Left ventricle myocardium inferior (tissue), 1 donor: ENCODE measurements at places on chromosomes 12 and 14. TPM values are rescaled to one million over a fixed set of nuclear protein-coding genes. Genes with fewer than 3 reads are reported as not detected.

DNA sequence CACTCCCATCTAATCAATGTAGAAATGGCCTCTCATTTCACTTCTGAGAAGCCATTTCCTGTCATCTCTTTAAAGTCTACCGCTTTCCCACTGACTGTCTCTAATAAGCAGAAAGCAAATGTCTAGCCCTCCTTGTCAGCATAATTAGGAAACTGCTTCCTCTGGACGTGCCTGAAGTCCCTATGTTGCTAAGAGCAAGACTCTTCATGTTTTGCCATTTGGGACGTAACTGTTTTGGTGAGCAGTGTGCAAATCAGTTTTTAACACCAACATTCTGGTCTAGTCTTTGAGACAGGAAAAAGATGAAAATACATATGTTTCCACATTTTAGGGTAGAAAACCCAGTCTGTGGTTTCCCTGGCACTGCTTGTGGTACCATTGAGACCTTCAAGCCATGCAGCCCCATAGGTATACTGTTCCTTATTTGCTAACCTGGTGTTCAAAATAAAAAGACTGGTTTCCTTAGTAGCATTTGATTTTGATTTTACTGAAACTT is 22.2 kb downstream of the IFNG start:
- no peak overlapping the region for H3K4me3 ChIP-seq
- no peak overlapping the region for H3K27ac ChIP-seq
- H3K36me3 ChIP-seq = no peaks in the 10 kb centered on the region

The PRKD1 gene
- 3.1 TPM for total RNA-seq

- H3K4me3 ChIP-seq = peak overlapping the region; percentile 19
- no peaks in the 10 kb centered on the region for H3K36me3 ChIP-seq
- peak overlapping the region; percentile 76 for H3K27ac ChIP-seq
- H3K27me3 ChIP-seq = no peaks in the 10 kb centered on the region
These were observed 3.5 kb upstream of the KLC1 start for GRCh38 chr14:103625356-103626095.

GRCh38 chr12:124537525-124538193 is 29.8 kb downstream of the NCOR2 start:
- H3K27me3 ChIP-seq = no peaks in the 10 kb centered on the region
- peaks cover 10% of the 10 kb centered on the region for H3K36me3 ChIP-seq
- peak overlapping the region; percentile 6 for H3K4me3 ChIP-seq
- peak overlapping the region; percentile 80 for H3K27ac ChIP-seq

DNA sequence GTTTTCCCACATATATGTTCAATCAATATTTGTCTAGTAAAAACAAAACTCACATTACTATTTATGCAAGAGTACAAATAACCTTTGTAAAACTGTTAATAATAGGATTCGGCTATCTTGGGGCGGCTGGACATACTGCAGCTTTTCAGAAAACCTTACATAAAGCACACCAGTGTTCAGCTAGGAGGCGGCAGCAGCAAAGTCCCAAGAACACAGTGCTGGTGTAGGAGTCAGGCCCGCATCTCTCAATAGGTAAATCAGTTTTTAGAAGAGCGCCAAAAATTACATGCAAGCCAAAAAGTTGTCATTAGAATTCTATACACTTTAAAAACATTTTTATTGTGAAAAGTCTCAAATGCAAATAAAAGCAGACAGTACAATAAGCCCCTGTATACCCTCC is 37.5 kb downstream of the CCDC88C start:
- H3K27me3 ChIP-seq = peaks cover 37% of the 10 kb centered on the region
- no peak for DNase-seq
- peaks cover 40% of the 10 kb centered on the region for H3K4me1 ChIP-seq
- H3K4me3 ChIP-seq = no peak overlapping the region

- H3K27me3 ChIP-seq = no peaks in the 10 kb centered on the region
- DNase-seq = no peak
- no peak overlapping the region for H3K27ac ChIP-seq
- H3K36me3 ChIP-seq = no peaks in the 10 kb centered on the region
- H3K4me1 ChIP-seq = peaks cover 76% of the 10 kb centered on the region
- no peak overlapping the region for H3K4me3 ChIP-seq
These were observed 21.6 kb downstream of the NCOR2 start for GRCh38 chr12:124545508-124546418.

GRCh38 chr14:64196814-64197411 is 97.3 kb downstream of the ESR2 start:
- peak; percentile 51 for DNase-seq
- peak overlapping the region; percentile 87 for H3K27ac ChIP-seq
- H3K36me3 ChIP-seq = peaks cover 4% of the 10 kb centered on the region

The NYNRIN gene
- 8.0 TPM for total RNA-seq

The LRRC10 gene
- 43.8 TPM for total RNA-seq

The KIF26A gene
- 6.5 TPM for total RNA-seq

DNA sequence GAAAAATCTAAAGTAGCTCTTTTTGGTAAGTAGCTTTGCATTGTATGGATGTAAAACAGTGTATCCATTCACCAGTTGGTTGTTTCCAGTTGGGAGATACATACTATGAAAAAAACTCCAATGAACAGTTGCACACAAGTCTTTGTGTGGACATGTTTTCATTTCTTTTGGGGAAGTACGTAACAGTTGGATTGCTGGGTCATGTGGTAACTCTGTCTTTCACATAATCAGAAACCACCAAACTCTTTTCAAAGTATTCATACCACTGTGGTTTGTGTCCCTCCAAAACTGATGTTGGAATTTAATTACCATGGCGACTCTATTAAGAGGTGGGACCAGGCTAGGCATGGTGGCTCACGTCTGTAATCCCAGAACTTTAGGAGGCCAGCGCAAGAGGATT is 58.9 kb upstream of the RESF1 start:
- no peak for DNase-seq
- H3K27me3 ChIP-seq = no peaks in the 10 kb centered on the region
- H3K36me3 ChIP-seq = no peaks in the 10 kb centered on the region
- peaks cover 25% of the 10 kb centered on the region for H3K4me1 ChIP-seq
- H3K27ac ChIP-seq = no peak overlapping the region
- no peak overlapping the region for H3K4me3 ChIP-seq

DNA sequence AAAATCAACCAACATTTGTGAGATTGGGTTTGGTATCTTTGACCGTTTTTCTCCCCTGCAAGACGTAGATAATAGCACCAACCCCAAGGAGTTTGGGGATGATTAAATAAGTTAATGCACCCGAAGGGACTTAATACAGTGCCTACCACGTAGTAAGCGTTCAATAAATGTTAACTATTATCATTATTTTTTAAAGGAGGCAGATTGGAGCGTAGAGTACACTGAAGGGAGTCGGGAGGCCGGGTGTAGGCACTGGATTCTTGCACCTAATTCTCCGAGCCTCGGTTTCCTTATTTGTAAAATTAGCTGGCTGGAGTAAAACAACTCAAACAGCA is 367 bp upstream of the FRS2 start:
- peak overlapping the region; percentile 93 for H3K27ac ChIP-seq
- no peak for DNase-seq
- no peaks in the 10 kb centered on the region for H3K36me3 ChIP-seq
- H3K4me1 ChIP-seq = peaks cover 50% of the 10 kb centered on the region

GRCh38 chr12:92002673-92003382 is 142.8 kb downstream of the BTG1 start:
- no peak for DNase-seq
- no peaks in the 10 kb centered on the region for H3K27me3 ChIP-seq
- H3K27ac ChIP-seq = peak overlapping the region; percentile 49
- H3K36me3 ChIP-seq = no peaks in the 10 kb centered on the region
- H3K4me1 ChIP-seq = peaks cover 28% of the 10 kb centered on the region

The PLEKHD1 gene
- 0.14 TPM for total RNA-seq

DNA sequence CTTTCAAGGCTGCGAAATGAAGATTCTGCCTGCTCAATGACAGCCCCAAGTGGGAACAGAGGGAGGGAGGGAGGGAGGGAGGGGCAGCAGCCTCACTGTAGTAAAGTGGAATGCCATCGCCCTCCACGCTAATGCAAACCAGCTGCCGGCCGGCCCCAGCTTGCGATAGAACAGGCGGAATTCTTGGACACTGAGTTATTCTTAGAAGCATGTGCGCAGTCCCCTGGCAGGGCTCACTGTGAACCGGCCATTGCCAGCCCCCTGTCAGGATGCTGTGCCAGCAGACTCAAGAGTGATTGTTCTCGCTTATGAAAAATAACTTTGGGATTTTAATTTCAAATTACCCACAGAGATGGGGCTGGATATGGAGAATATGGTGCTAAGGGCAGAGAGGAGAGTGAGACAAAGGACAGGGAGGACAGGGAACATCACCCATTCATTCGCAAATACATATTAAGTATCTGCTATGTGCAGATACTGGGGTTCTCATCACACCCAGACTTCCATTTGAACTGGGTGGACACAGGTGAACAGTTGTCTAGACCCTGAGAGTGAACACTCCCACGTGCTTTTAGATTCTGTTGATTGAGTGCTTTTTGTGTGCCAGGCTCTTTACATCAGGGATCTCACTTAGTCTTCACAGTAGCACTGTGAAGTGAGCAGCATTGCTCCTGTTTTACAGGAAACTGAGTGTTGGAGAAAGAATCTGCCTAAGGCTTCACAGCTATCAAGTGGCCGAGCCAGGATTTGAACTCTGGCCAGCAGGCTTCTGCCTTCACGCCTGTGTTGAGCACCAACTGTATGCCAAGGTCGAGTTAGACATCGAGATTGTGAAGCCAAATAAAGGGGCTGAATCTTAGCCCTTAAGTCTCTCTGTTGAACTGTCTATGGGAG is 192.9 kb downstream of the C12orf75 start:
- no peak overlapping the region for H3K4me3 ChIP-seq
- H3K36me3 ChIP-seq = no peaks in the 10 kb centered on the region
- peak; percentile 83 for DNase-seq
- peak overlapping the region; percentile 86 for H3K27ac ChIP-seq
- H3K4me1 ChIP-seq = peaks cover 25% of the 10 kb centered on the region

The NOVA1 gene
- 3.7 TPM for total RNA-seq

- peak overlapping the region; percentile 68 for H3K4me3 ChIP-seq
- peaks cover 20% of the 10 kb centered on the region for H3K4me1 ChIP-seq
- DNase-seq = peak; percentile 36
These were observed 28.6 kb downstream of the FIGNL2 start for GRCh38 chr12:51819736-51820525.

The SLC5A8 gene
- total RNA-seq = not detected

- no peak overlapping the region for H3K4me3 ChIP-seq
- H3K36me3 ChIP-seq = no peaks in the 10 kb centered on the region
- no peaks in the 10 kb centered on the region for H3K4me1 ChIP-seq
- DNase-seq = no peak
These were observed 5.3 kb downstream of the HSD17B6 start for GRCh38 chr12:56768424-56768823.

The TESPA1 gene
- 0.27 TPM for total RNA-seq

- no peak overlapping the region for H3K4me3 ChIP-seq
- H3K4me1 ChIP-seq = no peaks in the 10 kb centered on the region
- peaks cover 9% of the 10 kb centered on the region for H3K27me3 ChIP-seq
These were observed 32.9 kb downstream of the ZFHX2 start for GRCh38 chr14:23518709-23519108.

The PPP1R1A gene
- 75.0 TPM for total RNA-seq

- peaks cover 80% of the 10 kb centered on the region for H3K4me1 ChIP-seq
- H3K36me3 ChIP-seq = peaks cover 2% of the 10 kb centered on the region
- DNase-seq = no peak
- H3K4me3 ChIP-seq = no peak overlapping the region
- H3K27ac ChIP-seq = no peak overlapping the region
These were observed 268.7 kb downstream of the AKAP6 start for GRCh38 chr14:32597771-32598170.
